Thoracic aorta (tissue), 2 donors: ENCODE measurements at places on chromosomes 6 and 20. TPM values are rescaled to one million over a fixed set of nuclear protein-coding genes. Genes with fewer than 3 reads are reported as not detected.

DNA sequence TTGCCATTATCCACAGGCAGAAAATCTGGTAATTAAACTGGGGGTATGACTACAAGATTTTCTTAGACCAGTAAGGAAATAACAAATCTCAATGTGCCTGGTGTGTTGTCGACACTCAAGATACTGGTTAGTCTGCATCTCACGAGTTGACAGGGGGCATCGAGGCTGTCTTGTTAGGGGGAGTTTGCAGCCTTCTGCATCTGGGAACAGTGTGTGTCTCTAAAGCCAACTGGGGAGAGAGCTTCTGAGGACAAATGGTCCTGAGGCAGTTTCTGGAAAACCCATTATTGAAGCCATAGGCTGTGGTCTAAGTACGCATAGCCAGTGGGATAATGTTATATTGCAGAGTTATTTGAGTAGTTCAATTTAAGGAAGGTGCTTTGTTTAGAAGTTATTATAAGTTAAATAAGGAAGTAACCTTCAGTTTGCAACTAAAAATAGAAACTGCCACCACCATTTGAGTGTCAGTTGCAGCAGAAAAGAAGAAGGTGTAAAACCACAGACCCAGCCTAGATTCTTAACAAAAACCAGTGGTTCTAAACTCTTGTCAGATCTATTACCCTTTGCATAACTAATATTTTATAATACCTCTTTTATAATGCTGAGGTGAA, 15.4 kb upstream of the MAPK13 start:
- no peak for DNase-seq

The RING1 gene
- total RNA-seq = 13.2 TPM

The MLN gene
- not detected for total RNA-seq

GRCh38 chr6:48071833-48072232, 39.2 kb downstream of the PTCHD4 start:
- no peak for DNase-seq

DNA sequence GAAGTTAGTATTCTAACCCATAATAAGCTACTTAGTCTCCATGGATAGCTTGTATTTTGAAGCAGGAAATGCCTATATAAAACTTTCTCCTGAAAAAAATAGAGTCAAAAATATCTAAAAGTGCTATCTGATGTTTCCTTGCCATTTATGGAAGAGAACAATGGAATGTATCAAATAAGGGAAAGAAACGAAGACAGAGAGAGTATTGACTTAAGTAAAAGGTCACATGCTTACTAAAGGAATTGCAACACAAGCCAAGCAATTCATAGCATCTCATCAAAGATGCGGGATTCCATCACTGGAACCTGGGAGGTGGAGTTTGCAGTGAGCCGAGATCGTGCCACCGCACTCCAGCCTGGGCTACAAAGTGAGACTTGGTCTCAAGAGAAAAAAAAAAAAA, 112.9 kb upstream of the DTNBP1 start:
- no peak for DNase-seq

DNA sequence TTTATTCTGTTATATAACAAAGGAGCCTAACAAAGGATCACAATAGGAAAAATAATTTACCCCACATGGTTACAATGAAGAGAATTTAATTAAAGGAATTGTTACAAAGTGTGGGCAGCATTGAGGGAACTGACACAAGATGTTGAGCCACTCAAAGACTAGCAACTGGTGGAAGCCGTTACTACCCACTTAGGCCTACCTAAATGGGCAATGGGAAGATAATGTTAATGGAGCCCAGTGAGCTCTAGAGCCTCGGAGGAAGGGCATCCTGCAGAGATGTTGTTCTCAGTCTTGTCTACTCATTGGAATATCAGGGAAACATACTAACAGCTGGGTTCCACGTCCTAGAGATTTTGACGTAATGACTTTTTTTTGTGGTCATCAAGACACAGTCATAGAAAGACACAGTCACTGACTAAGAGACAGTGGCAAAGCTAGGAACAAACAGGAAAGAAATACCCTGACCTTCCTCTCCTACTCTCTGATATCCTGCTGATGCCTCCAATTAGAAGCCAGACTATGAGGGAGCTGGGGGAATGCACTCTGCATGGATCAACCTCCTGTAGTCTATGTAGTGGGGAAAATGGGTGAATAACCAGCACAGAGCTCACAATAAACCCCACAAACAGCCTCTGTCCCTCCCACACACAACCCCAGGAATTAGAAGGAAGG, 523.8 kb upstream of the FLRT3 start:
- no peak for DNase-seq

DNA sequence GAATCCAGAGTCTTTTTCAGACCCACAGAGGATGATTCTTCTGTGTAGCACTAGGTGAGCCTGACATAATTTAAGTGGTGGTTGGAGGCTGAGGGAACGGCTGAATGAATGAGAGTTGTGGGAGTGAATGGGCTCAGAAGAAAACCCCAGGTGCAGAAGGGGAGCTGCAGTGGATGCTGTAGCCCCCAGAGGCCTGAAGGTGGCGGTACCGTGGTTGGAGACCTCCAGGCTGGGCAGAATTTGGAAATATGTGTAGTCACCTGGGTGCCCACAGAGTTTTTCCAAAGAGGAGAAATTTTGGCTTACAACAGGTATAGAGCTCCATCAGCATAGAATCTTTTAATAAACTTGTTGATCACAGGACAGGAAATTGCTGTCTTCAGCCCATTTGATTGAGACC, 6.5 kb upstream of the RAET1G start:
- DNase-seq = no peak

DNA sequence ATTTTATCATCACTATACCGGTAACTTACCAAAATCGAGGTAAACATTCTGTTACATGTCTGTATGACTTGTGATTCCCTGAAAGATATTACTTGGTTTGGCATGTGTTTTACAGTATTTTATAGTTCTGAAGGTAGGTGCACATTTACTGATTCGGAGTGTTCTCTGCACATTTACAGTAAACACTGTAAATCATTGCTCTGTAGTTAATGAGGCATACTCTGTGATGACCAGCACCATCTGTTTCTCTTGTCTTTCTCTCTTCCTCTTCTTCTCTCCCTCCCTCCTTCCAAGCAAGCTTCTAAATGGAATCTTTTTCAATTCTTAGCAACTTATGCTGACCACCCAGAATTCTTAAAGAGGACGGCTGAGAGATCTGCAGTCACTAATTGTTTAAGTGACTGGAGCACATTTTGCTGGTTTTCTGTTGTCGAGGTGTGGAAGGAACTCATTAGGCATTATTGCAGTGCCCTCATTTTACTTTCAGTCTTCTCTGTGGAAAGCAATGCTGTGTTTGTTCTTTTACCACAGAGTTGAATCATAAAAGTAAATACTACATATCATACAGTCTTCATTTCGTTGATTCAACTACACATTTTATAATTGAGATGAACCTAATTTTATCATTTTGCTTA, 126.5 kb downstream of the UTRN start:
- no peak for DNase-seq

DNA sequence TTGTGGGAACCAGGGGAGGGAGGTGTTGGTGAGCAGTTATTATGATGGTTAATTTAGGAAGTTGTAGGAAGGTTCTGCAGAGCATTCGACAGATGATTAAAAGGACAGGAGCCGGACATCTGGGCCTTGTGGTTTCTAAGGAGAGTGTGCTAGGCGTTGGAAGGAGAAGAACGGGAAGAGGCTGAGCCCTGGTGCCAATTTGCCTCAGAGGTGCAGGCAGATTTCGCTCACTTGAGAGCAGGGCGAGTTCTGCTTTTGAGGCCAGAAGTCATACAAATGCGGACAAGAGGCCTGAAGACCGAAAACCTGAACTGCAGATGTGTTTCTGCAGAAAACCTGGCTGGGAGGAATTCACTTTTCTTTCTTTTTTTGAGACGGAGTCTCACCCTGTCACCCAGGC, 30.5 kb upstream of the RPS6KA2 start:
- no peak for DNase-seq

The GPRC6A gene
- not detected for total RNA-seq

DNA sequence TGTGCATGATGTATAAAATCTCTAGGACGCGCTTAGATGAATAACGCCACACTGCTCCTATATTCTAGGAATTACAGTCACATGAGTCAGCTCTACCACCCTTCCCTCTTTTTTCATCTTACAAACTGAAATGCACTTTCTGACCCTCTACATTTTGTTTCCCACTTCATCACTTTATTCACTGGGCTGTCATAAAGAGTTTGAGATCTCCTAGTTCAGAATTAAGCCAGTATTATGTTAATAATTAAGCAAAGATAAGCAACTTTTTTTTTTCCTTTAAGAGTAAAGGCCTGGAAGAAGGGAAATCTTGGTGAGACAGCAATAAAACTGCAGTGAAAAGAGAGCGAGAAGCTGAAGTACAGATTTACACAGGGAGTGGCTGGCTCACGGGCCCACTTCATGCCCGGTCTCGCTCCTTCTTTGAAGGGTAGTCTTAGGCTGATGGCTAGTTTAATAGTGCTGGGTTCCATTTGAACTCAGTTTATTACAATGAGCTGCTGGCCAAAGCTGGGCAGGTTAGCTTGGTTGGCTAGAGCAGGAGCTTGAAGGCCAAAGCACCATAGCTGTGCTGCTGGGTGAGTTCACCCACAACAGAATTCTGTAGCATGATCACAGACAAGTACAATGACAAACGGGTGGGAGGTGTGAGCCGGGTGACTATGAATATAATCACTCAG, 110.6 kb downstream of the MAP7 start:
- DNase-seq = no peak

DNA sequence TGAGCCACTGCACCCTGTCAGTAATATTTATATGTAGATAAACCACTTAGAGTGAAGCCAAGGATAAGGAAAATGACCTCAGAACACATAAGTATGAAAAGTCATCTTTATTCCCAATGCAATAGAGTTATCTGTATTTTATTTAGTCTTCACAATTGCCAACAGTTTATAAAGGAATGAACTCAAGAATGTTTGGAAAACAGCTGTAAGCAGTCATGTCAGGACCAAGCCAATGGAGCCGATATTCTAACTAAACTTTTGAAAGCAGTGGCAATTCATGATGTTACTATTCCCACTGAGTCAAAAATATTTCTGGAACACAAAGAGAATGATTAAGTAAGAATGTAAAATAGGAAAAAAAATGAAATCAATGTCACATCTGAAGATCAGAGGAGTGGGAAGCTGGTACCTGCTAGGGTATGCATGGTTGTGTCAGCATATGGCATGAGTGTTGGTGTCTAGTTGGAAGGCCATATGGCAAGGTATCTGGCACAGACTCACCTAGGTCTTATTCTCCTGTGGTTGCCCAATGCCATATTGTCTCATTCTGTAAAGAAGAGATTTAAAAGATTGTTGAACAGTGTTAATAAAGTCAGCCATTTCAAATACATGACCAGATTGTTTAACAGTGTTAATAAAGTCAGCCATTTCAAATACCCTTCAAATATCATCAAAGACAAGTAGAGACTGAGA, 118.2 kb downstream of the ADAT2 start:
- no peak for DNase-seq

DNA sequence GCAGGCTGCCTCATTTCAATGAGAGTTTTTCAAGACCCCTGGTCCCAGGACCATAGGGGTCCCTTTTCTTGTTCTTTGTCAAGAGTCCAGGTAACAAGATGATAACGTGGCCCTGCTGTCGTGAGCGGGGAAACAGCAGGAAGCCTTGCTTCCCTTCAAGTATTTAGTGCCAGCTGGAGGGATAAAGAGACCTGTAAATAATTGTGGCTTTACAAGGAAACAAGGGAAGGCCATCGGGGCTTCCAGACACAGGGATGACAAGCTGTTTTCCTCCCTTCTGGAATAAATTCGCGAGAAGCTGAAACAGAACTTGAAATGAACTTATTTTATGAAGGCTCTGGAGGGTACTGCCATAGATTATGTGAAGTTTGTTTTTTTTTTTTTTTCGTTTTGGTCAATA, 163.2 kb downstream of the SYNDIG1 start:
- no peak for DNase-seq

The COL20A1 gene
- total RNA-seq = not detected

GRCh38 chr20:24842918-24843715, 106.0 kb upstream of the CST7 start:
- no peak for DNase-seq

- DNase-seq = no peak
Observed at GRCh38 chr6:87742106-87742505, 40.1 kb upstream of the AKIRIN2 start.

GRCh38 chr6:52516943-52517342, 59.9 kb downstream of the TRAM2 start:
- DNase-seq = no peak
